ENCODE measurements at places on chromosomes 11 and 22.
A peak's percentile ranks its signal among the peaks of the same experiment; 100 is the strongest.

DNA sequence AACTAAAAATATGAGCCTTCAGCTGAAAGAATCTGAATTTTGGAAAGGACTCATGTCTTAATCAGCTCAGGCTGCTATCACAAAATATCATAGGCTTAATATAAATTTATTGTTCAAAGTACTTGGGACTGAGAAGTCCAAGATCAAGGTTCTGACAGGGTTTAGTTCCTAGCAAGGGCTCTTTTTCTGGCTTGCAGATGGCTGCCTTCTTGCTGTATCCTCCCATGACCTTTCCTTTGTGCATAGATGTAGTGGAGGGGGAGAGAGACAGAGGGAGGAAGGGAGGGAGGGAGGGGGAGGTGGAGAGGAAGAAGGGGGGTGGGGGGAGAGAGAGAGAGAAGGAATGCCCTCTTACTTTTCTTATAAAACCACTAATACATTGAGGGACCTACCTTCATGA, 306.8 kb upstream of the DDI1 start:
- DNase-seq: no peak

GRCh38 chr22:24181088-24181995, at the start of gene SUSD2:
TSS of gene SUSD2 (plus strand) at chr22:24181487. CDS start at chr22:24181520, 33 bp downstream.
- no peak for DNase-seq

DNA sequence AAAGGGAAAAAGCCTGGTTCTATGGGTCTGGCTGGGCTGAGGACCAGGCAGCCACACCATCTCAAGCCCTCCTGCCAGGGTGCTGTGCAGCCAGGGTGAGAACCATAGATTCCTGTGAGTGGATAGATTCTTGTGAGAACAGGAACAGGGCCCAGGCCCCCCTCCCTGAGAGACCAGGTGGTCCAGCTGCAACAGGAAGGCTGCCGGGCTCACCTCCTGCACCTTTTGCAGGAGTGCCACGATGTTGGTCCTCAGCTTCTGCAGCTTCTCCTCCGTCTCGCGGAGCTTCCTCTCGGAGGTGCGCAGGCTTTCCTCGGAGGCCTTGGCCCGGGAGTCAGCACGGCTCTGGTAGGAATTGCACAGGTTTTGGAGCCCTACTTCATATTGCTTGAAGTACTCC, 40.8 kb downstream of the MORC2 start:
- DNase-seq: no peak

- no peak for DNase-seq
Observed at GRCh38 chr11:118258410-118258809, 5.7 kb downstream of the MPZL2 start.

DNA sequence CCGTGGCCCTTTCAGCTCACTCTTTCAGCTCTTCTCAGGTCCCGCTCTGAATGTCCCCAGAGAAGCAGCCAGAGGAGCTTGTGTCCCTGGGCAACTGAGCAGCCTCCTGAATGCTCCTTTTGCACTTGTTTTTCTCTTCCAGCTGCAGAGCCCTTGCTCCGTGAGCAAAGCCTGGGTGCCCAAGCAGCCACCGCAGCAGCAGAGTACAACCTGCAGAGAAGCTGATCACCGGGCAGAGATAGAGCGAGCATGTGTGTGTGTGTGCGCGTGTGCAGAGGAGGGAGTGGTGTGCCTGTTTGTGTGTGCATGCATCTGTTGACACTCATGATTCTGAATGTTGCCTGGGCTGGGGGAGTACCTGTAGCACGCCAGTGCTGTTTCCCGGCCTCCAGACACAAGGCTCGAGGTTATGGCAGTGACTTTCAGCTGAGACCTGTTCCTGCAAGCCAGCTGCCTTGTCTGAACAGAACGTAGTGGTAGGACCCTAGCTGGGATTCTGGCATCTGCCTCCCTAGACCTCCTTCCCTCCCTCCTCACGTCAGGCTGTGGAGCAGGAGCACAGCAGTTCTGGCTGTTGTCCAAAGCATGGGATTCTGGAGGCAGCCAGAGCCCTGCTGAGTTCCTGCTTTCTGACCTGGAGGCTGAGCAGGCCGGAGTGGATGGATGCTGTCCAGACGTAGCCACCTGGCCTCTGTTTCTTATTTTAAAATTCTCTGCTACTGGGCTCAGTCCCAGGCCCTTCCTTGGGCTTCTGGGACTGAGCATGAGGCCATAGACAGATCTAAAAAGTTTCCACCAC, 4.5 kb upstream of the MAPK8IP1 start:
- peak; percentile 65 for DNase-seq
